ENCODE measurements at places on chromosomes 12 and 14. TPM values are rescaled to one million over a fixed set of nuclear protein-coding genes. Genes with fewer than 3 reads are reported as not detected.

- peaks cover 29% of the 10 kb centered on the region for H3K4me1 ChIP-seq
- no peak for DNase-seq
- H3K27ac ChIP-seq, result peak overlapping the region; percentile 37
- no peak overlapping the region for H3K4me3 ChIP-seq
- H3K27me3 ChIP-seq, result no peaks in the 10 kb centered on the region
- no peaks in the 10 kb centered on the region for H3K36me3 ChIP-seq
These were observed 147.4 kb upstream of the FOXN3 start for GRCh38 chr14:89564286-89564957.

- no peaks in the 10 kb centered on the region for H3K36me3 ChIP-seq
- no peaks in the 10 kb centered on the region for H3K4me1 ChIP-seq
- H3K27ac ChIP-seq, result no peak overlapping the region
- no peak for DNase-seq
- no peak overlapping the region for H3K4me3 ChIP-seq
- no peaks in the 10 kb centered on the region for H3K27me3 ChIP-seq
These were observed 438.7 kb downstream of the LRFN5 start for GRCh38 chr14:42045383-42045782.

GRCh38 chr14:95226801-95227200 is 69.5 kb upstream of the DICER1 start:
- H3K4me1 ChIP-seq, result peaks cover 5% of the 10 kb centered on the region
- no peak overlapping the region for H3K27ac ChIP-seq

GRCh38 chr14:101408077-101408831 is 153.0 kb upstream of the DIO3 start:
- H3K4me3 ChIP-seq, result no peak overlapping the region
- peak overlapping the region; percentile 18 for H3K27ac ChIP-seq
- H3K27me3 ChIP-seq, result no peaks in the 10 kb centered on the region
- peak; percentile 39 for DNase-seq
- H3K4me1 ChIP-seq, result no peaks in the 10 kb centered on the region
- no peaks in the 10 kb centered on the region for H3K36me3 ChIP-seq

DNA sequence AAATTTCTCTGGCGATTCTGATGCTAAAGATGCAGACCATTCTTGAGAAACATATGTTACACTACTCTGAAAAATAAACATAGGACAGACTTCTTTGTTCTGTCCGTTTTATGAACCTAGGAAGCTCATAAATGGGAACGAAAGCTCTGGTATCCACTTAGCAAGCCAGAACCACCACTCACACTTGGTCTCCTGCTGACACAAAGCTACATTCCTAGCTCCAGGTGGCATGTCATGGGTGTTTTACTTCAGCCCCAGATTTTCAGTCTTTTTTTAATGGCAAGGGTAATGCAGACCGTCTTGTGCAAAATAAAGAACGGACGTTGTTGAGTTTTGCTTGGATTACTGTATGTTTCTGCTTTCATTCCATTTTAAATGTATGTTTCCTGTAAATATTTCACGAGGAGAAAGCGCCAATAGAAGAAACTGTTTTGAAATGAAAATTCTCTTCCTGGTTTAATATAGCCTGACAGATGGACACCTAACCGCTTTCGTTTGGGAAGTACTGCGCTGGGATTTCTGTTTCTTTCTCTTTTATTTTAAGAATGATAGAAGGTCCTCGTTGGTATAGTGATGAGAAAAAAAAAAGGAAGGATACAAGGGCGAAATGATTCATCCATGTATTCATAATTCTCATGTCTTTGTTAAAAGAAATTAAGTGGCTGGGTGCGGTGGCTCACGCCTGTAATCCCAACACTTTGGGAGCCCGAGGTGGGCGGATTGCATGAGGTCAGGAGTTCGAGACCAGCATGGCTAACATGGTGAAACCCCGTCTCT is 871 bp upstream of the COQ5 start:
- no peak for DNase-seq
- no peaks in the 10 kb centered on the region for H3K27me3 ChIP-seq
- H3K4me3 ChIP-seq, result peak overlapping the region; percentile 72

DNA sequence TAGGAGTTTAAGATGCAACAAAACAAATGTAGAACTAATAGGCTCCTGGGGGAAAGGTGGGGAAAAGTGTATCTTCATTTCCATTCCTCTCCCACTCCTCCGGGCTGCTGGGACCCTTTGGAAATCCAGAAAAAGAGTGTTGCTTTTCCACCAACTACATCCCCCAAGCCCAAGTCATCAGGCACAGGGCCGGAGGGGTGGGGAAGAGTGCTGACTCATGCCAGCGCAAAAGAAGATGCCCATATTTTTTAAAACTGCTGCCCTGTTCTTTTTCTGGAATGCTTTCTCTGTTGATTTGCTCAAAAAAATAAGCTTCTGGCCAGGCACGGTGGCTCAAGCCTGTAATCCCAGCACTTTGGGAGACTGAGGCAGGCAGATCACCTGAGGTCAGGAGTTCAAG is 70.9 kb downstream of the TBK1 start:
- H3K4me3 ChIP-seq, result no peak overlapping the region
- H3K27ac ChIP-seq, result no peak overlapping the region
- DNase-seq, result no peak
- no peaks in the 10 kb centered on the region for H3K36me3 ChIP-seq

DNA sequence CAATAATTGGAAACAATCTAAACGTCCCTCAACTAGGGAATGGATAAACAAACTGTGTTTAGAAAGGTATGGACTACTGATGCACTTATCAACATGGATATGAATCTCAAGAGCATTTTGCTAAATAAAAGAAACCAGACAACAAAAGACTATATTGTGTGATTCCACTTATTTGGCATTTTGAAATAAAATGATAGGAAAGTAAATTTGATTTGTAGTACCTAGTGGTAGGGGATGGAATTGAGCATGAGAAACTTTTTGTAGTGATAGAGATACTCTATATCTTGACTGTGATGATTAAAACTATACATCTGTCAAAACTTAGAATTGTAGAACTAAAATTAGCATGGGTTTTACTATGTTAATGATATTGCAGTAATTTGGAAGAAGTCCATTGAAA is 87.1 kb downstream of the ARID2 start:
- H3K4me3 ChIP-seq, result no peak overlapping the region
- peaks cover 5% of the 10 kb centered on the region for H3K36me3 ChIP-seq
- H3K4me1 ChIP-seq, result no peaks in the 10 kb centered on the region
- H3K27ac ChIP-seq, result no peak overlapping the region

PTPN21 gene
- total RNA-seq, result 11.1 TPM

RNASE7 gene
- not detected for total RNA-seq

PTHLH gene
- total RNA-seq, result not detected

PSMA6 gene
- total RNA-seq, result 446 TPM

CEBPE gene
- total RNA-seq, result not detected

GRCh38 chr12:123900871-123901376 is 71.7 kb downstream of the CCDC92 start:
- H3K27ac ChIP-seq, result no peak overlapping the region
- H3K4me1 ChIP-seq, result no peaks in the 10 kb centered on the region
- no peak for DNase-seq
- peaks cover 6% of the 10 kb centered on the region for H3K27me3 ChIP-seq
- no peaks in the 10 kb centered on the region for H3K36me3 ChIP-seq

DNA sequence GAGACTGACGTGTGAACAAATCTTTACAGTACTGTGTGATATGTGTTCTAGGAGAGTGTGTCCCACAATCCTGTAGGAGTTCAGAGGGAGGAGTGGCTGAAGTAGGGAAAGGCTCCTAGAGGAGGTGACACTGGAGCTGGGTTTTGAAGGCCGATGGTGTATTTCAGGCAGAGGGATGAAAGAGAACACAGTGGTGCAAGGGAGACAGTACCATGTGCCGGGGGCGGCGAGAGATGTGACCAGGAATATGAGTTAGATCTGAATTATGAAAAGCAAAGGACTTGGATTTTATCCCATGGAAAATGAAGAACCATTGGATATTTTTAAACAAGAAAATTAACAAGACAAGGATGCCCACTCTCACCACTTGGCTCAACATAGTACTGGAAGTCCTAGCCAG is 77.0 kb upstream of the ESRRB start:
- no peaks in the 10 kb centered on the region for H3K27me3 ChIP-seq
- no peaks in the 10 kb centered on the region for H3K36me3 ChIP-seq
- no peaks in the 10 kb centered on the region for H3K4me1 ChIP-seq
- no peak overlapping the region for H3K27ac ChIP-seq
- DNase-seq, result no peak

NPFF gene
- not detected for total RNA-seq

DNA sequence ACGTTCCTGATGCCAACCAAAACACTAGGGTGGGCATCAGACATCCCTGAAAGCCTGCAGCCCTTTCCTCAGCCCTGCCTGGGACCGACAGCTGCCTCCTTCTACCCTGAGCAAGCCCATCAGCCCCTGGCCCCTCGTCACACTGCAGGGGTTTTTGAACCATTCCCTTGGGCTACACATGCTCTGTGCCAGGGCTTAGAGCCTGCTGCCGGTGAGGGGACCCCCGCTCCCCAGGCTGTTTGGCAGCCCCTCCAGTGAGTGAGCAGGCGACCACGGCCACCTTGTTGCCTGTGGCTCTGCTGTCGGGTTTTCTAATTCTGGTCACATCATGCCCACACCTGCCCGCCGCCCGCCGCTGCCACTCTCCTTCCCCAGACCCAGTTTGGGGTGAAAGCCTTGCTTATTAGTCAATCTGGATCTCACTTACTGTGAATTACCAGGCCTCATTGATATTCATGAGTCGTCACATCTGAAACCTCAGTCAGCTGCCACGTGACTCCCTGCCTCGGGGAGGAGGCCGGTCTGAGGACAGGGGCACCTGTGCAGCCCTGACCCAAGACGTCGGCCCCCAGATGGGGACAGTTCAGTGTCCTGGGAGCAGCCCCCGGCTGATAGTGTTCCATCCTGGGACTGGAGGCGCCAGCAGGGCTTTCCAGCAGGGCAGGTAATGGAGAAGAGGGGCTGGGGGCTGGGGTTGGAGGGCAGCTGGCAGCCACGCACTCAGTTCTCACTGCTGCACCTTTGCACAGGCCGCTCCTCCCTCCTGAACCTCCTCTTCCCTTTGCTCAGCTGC is 163.0 kb downstream of the RBM19 start:
- H3K4me1 ChIP-seq, result no peaks in the 10 kb centered on the region
- no peaks in the 10 kb centered on the region for H3K36me3 ChIP-seq
- H3K27me3 ChIP-seq, result no peaks in the 10 kb centered on the region
- DNase-seq, result no peak
- no peak overlapping the region for H3K4me3 ChIP-seq

RBP5 gene
- not detected for total RNA-seq

- no peak for DNase-seq
- no peaks in the 10 kb centered on the region for H3K36me3 ChIP-seq
- H3K4me3 ChIP-seq, result peak overlapping the region; percentile 44
These were observed 1.4 kb upstream of the KCNK13 start for GRCh38 chr14:90060312-90060964.

VPS37B gene
- 7.5 TPM for total RNA-seq

- H3K27me3 ChIP-seq, result no peaks in the 10 kb centered on the region
- no peaks in the 10 kb centered on the region for H3K36me3 ChIP-seq
- H3K27ac ChIP-seq, result no peak overlapping the region
- no peak overlapping the region for H3K4me3 ChIP-seq
- H3K4me1 ChIP-seq, result no peaks in the 10 kb centered on the region
These were observed 1086.5 kb downstream of the SLC6A15 start for GRCh38 chr12:83826112-83826511.

- no peaks in the 10 kb centered on the region for H3K4me1 ChIP-seq
- H3K4me3 ChIP-seq, result no peak overlapping the region
- DNase-seq, result no peak
- no peak overlapping the region for H3K27ac ChIP-seq
These were observed 1251.0 kb upstream of the USP15 start for GRCh38 chr12:61009192-61009591.

BEGAIN gene
- 0.49 TPM for total RNA-seq

PLEK2 gene
- not detected for total RNA-seq

DNA sequence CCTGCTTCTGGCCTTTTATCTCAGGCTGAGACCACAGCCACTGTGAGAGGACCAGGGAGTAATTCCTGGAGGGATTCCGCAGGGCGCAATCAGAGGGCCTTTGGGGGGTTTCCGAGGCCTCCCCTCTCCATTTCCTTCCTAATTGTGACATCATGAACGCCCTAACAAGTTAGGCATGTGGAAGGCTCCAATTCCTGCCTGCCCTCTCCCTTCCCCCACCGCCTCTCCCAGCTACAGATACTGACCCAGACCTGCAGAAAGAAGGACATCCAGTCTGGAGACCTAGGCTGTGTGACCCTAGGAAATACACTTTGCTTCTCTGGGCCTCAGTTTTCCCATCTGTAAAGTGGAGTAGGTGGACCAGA is 637.9 kb downstream of the MED13L start:
- no peak overlapping the region for H3K4me3 ChIP-seq
- DNase-seq, result no peak
- H3K36me3 ChIP-seq, result no peaks in the 10 kb centered on the region
- no peaks in the 10 kb centered on the region for H3K27me3 ChIP-seq
- no peak overlapping the region for H3K27ac ChIP-seq

- H3K27ac ChIP-seq, result peak overlapping the region; percentile 86
- H3K36me3 ChIP-seq, result no peaks in the 10 kb centered on the region
- peaks cover 25% of the 10 kb centered on the region for H3K4me1 ChIP-seq
- no peaks in the 10 kb centered on the region for H3K27me3 ChIP-seq
These were observed 92.1 kb downstream of the NINJ2 start for GRCh38 chr12:570921-571794.

- H3K4me1 ChIP-seq, result no peaks in the 10 kb centered on the region
- no peaks in the 10 kb centered on the region for H3K27me3 ChIP-seq
- H3K4me3 ChIP-seq, result no peak overlapping the region
- no peak for DNase-seq
- H3K27ac ChIP-seq, result no peak overlapping the region
These were observed 371.2 kb downstream of the BTG1 start for GRCh38 chr12:91774434-91774921.

GRCh38 chr12:32070370-32070769 is 36.3 kb upstream of the BICD1 start:
- H3K27me3 ChIP-seq, result no peaks in the 10 kb centered on the region
- no peak overlapping the region for H3K27ac ChIP-seq
- H3K4me3 ChIP-seq, result no peak overlapping the region
- DNase-seq, result no peak

GRCh38 chr12:27201169-27201568 is 42.9 kb upstream of the STK38L start:
- H3K4me1 ChIP-seq, result no peaks in the 10 kb centered on the region
- H3K27me3 ChIP-seq, result no peaks in the 10 kb centered on the region
- DNase-seq, result no peak
- no peak overlapping the region for H3K4me3 ChIP-seq
- no peaks in the 10 kb centered on the region for H3K36me3 ChIP-seq

- no peaks in the 10 kb centered on the region for H3K4me1 ChIP-seq
- no peak overlapping the region for H3K4me3 ChIP-seq
- no peak for DNase-seq
- H3K27me3 ChIP-seq, result no peaks in the 10 kb centered on the region
- H3K27ac ChIP-seq, result no peak overlapping the region
- H3K36me3 ChIP-seq, result no peaks in the 10 kb centered on the region
These were observed 11.9 kb upstream of the DHRS4 start for GRCh38 chr14:23941669-23942068.

- no peak overlapping the region for H3K27ac ChIP-seq
- H3K4me3 ChIP-seq, result no peak overlapping the region
- H3K4me1 ChIP-seq, result no peaks in the 10 kb centered on the region
- H3K27me3 ChIP-seq, result no peaks in the 10 kb centered on the region
These were observed 37.2 kb downstream of the CACNA2D4 start for GRCh38 chr12:1881301-1881700.

GRCh38 chr14:21024585-21025370 is at the start of gene NDRG2:
Gene NDRG2, minus strand, starts transcription at chr14:21025061. Its CDS starts 1,746 bp downstream, at chr14:21023315.
- peak within 1 kb of the TSS; percentile 100 for H3K27ac ChIP-seq
- H3K27me3 ChIP-seq, result no peaks in the 10 kb centered on the region
- H3K36me3 ChIP-seq, result peaks cover 37% of the 10 kb centered on the region

ALG10 gene
- total RNA-seq, result 3.2 TPM

- H3K4me1 ChIP-seq, result peaks cover 9% of the 10 kb centered on the region
- peaks cover 3% of the 10 kb centered on the region for H3K27me3 ChIP-seq
- no peaks in the 10 kb centered on the region for H3K36me3 ChIP-seq
- H3K4me3 ChIP-seq, result peak within 1 kb of the TSS; percentile 88
- DNase-seq, result peak; percentile 33
These were observed at the start of gene PLEKHG3 for GRCh38 chr14:64704143-64704742. Gene PLEKHG3, plus strand, starts transcription at chr14:64704424. Its CDS starts 23,208 bp downstream, at chr14:64727632.

Measured in gastrocnemius medialis (tissue), 4 donors.